ENCODE measurements at places on chromosomes 16 and 17. TPM values are rescaled to one million over a fixed set of nuclear protein-coding genes. Genes with fewer than 3 reads are reported as not detected.

GRCh38 chr17:59289981-59290301 is 41.5 kb upstream of the YPEL2 start:
- DNase-seq, result no peak
- H3K4me3 ChIP-seq, result no peak overlapping the region
- H3K27me3 ChIP-seq, result peaks cover 1% of the 10 kb centered on the region
- no peak overlapping the region for H3K27ac ChIP-seq

DNA sequence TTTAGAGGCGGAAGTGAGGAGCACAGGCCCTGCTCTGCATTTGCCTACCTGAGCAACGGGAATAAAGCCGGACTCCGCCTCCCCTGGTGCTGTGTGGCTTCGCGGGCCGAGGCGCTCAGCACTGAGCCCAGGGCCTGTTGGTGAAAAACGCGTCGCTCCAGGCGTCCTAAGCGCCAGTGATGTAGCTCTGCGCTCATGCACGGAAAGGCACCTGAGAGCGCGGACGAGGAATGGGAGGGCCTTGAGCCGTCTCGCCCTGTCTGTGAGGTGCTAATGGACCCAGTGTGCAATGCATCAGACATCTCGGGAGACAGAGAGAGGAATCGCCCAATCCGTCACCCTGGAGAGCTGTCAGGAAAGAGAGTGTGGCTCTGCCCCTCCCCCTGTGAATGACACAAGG is 17.2 kb upstream of the ATP2A3 start:
- H3K27me3 ChIP-seq, result peaks cover 3% of the 10 kb centered on the region
- DNase-seq, result no peak
- peaks cover 3% of the 10 kb centered on the region for H3K4me1 ChIP-seq
- no peak overlapping the region for H3K27ac ChIP-seq

GRCh38 chr17:43874293-43874692 is 27.3 kb downstream of the CD300LG start:
- H3K4me1 ChIP-seq, result peaks cover 2% of the 10 kb centered on the region
- no peak overlapping the region for H3K4me3 ChIP-seq
- H3K27ac ChIP-seq, result no peak overlapping the region

- 0 out of 2 replicates have a peak, but pooled peaks cover 1% of the 10 kb centered on the region for H3K4me1 ChIP-seq
- peak; percentile 2 for DNase-seq
- H3K36me3 ChIP-seq, result no peaks in the 10 kb centered on the region
- peaks cover 43% of the 10 kb centered on the region for H3K27me3 ChIP-seq
- no peak overlapping the region for H3K27ac ChIP-seq
Observed at GRCh38 chr17:48333034-48333530, 96.9 kb downstream of the SKAP1 start.

The CACNB1 gene
- total RNA-seq, result 2.5 TPM

The OR2C1 gene
- total RNA-seq, result under 0.01 TPM

- no peaks in the 10 kb centered on the region for H3K36me3 ChIP-seq
- H3K4me3 ChIP-seq, result no peak overlapping the region
- DNase-seq, result peak; percentile 49
- no peaks in the 10 kb centered on the region for H3K4me1 ChIP-seq
Observed at GRCh38 chr17:28216528-28216927, 102.5 kb upstream of the TMEM97 start.

The SEZ6L2 gene
- total RNA-seq, result 0.72 TPM

DNA sequence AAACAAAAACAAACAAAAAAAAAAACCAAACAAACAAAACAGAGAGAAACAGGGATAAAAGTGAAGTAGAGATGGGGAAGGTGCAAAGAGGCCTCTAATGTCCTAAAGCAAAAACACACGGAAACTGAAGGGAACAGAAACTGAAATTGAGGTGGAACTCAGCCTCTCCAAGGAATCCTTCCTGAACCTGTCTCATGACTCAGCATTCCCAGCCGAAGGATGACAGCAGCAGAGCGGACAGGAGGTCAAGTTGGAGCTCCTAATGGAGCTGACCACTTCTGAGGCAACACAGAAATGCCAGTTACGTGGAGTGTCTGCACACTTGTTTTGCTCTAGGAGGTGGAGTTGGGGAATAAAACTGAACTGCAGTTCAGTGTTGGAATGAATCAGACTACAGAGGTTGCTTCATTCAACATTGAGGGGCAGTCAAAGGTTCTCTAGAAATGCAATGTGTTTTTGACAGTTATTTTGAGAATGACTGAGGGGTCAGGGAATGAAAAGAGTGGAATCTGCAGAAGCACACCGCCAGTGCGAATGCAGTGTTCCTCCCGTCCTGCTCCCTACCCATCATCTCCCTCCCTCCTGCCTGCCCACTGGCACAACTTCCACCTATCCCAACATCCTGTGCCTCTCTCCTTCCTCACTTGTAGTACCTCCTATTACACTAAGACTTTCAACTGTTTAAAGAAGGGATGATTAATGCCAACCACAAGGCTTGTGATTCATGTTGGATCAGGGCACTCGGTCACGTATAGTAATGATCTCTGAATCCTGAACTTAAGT is 6.3 kb downstream of the UBE2O start:
- DNase-seq, result peak; percentile 92
- peaks cover 49% of the 10 kb centered on the region for H3K4me1 ChIP-seq
- no peaks in the 10 kb centered on the region for H3K27me3 ChIP-seq

The NKD1 gene
- not detected for total RNA-seq

DNA sequence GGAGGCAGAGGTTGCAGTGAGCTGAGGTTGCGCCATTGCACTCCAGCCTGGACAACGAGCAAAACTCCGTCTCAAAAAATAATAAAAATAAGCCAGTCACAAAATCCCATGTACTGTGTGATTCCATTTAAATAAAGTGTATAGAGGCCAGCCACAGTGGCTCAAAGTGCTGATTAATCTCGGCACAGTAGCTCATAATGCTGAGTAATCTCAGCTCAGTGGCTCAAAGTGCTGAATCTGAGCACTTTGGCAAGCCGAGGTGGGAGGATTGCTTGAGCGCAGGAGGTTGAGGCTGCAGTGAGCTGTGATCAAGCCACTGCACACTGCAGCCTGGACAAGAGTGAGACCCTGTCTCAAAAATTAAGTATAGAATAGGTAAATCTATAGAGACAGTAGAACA is 4.9 kb downstream of the TMED6 start:
- peaks cover 2% of the 10 kb centered on the region for H3K4me1 ChIP-seq
- H3K4me3 ChIP-seq, result no peak overlapping the region
- DNase-seq, result no peak

DNA sequence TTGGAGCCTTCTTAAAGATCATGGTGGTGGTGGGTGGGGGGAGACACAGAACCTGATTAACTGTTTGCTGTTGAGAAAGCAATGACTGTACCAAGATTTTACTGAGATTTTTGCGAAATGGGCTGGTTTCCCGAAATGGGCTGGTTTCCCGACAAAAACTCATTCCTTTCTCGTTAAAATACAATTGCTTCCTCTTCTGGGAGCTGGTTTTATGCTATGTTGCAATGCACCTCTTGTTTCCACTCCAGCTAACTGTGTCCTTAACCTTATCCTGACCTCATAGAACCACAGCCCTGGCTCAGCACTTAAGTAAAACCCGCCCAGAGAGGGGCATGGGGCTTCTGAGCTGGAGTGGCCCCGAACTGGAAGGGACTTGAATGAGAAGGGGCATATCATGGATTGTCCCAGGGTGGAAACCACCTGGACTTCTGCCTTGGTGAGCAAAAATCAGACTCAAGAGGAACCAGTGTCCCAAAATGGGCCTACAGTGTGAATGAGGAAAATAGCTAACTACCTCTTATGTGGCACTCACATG is 20.9 kb downstream of the FAM20A start:
- no peaks in the 10 kb centered on the region for H3K36me3 ChIP-seq
- H3K4me1 ChIP-seq, result no peaks in the 10 kb centered on the region
- DNase-seq, result peak; percentile 17
- H3K4me3 ChIP-seq, result no peak overlapping the region
- H3K27ac ChIP-seq, result no peak overlapping the region

DNA sequence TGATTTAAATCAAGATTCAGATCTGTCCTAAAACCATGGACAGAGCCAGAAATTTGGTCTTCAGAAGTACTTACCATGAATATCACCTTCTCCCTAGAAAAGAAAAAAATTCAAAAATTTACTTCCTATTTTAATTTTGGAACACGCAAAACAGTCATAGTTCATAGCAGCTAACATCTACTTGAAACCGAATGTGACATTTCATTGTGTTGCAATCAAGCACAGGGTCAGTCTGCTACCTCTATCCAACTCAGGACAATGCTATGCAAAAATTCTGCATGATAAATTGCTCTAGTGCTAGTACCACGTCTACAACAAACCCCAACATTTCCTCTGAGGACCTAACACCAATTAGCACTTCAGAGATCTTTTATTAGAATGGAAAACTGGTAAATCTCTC is 7.7 kb downstream of the JPT1 start:
- H3K27ac ChIP-seq, result no peak overlapping the region
- H3K4me3 ChIP-seq, result no peak overlapping the region
- H3K36me3 ChIP-seq, result peaks cover 43% of the 10 kb centered on the region
- peak; percentile 25 for DNase-seq
- H3K4me1 ChIP-seq, result 0 out of 2 replicates have a peak, but pooled peaks cover 1% of the 10 kb centered on the region

DNA sequence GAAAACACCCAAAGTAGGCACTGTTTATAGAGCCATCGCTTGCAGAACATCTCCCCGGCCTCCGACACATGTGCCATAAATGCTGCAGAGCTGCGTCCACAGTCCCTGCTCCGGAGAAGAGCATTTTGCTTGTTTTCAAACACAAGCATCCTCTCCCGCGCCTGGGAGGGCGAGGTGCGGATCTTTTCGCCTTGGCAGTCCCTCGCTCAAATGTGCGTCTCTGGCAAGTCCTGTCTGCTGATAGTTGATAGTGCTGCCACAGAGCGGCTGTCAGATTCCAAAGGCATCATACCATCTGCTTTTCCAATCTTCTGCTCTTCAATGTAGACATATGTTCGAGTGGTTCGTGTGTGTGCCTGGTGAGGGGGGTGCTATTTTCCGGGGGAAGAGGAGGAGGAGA is 603.7 kb downstream of the MAF start:
- H3K27ac ChIP-seq, result no peak overlapping the region
- H3K27me3 ChIP-seq, result no peaks in the 10 kb centered on the region
- no peak for DNase-seq
- H3K4me3 ChIP-seq, result no peak overlapping the region
- no peaks in the 10 kb centered on the region for H3K36me3 ChIP-seq

GRCh38 chr17:72258711-72259110 is 137.9 kb downstream of the SOX9 start:
- H3K4me1 ChIP-seq, result no peaks in the 10 kb centered on the region
- no peak overlapping the region for H3K27ac ChIP-seq

The SLX1A gene
- total RNA-seq, result 8.4 TPM

- DNase-seq, result no peak
- peaks cover 14% of the 10 kb centered on the region for H3K4me1 ChIP-seq
- peaks cover 4% of the 10 kb centered on the region for H3K36me3 ChIP-seq
- H3K4me3 ChIP-seq, result no peak overlapping the region
- no peaks in the 10 kb centered on the region for H3K27me3 ChIP-seq
Observed at GRCh38 chr17:80800481-80801391, 190.9 kb upstream of the CHMP6 start.

The KIFC3 gene
- total RNA-seq, result 48.6 TPM

The C1QTNF1 gene
- 1.7 TPM for total RNA-seq

DNA sequence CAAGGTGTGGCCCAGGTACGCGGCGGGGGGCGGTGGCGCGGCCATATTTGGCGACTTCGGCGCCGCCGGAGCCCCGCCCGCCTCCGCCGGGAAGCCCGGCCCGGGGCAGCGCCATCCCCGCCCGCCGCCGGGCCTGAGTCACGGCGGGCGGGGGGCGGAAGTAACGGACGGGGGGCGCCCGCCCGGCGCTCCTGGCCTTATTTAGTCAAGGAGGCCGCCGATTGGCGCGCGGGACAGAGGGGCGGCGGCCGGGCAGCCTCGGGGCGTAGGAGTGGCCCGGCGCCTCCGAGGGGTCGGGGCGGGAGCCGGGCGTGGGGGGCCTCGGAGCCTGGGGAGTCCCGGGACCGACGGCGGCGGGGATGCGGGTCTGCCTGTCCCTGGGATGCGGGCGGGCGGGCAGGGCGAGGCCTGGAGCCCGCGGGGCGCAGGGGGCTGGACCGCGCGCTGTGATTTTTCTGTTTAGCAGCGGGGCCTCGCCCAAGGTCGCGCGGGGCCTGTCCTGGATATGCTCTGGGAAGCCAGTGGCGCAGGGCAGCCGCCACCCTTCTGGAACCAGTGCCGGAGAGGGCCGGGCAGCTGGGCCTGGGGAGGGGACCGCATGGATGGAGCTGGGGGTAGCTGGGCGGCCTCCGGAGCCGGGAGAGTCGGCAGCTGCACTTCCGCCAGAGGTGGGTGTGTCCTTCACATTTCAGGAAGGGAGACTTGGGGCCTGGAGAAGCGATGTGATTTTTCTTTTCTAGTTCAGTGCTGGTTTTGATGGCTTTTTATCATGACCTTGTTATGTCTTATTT is 2.3 kb upstream of the ACTG1 start:
- peaks cover 34% of the 10 kb centered on the region for H3K4me1 ChIP-seq
- peak overlapping the region; percentile 87 for H3K4me3 ChIP-seq
- DNase-seq, result peak; percentile 82
- H3K36me3 ChIP-seq, result peaks cover 23% of the 10 kb centered on the region
- peak overlapping the region; percentile 99 for H3K27ac ChIP-seq
- no peaks in the 10 kb centered on the region for H3K27me3 ChIP-seq

DNA sequence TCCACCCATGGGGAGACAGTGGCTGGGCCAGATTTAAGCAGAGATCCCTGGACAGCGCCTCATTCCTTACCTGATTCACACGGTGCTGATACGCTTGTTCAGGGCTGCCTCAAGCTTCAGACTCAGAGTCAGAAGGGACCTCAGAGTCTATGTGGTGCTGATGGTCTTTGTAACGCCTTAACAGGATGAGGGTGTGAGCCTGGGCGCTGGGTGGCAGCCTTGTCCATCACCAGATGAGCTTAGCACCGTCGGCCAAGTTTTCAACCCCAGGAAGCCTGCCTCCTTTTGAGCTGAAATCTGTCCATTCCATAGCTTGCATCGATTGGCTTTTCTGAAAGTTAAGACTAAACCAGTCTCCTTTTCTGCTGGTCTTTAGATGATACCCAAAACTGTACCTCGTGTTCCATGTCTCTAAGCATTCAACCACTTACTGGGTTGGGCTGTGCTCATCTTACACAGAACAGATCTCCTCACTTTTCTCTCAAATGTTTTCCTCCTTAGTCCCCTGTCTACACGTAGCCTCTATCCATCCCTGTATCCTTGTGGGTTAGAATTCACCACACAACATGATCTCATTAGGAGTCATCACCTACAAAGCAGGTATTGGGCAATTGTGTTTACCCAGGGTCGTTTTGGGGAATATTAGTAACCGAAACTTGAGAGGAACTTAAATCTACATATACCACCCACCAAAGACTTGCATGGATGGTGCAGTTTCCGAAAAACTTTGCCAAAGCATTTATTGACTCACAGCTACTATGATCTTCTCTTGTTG is 573.4 kb downstream of the CDH13 start:
- peak; percentile 22 for DNase-seq
- no peaks in the 10 kb centered on the region for H3K4me1 ChIP-seq
- no peak overlapping the region for H3K4me3 ChIP-seq
- no peak overlapping the region for H3K27ac ChIP-seq
- H3K36me3 ChIP-seq, result no peaks in the 10 kb centered on the region

The OXLD1 gene
- 9.9 TPM for total RNA-seq

All from IMR-90 (cell line).